ENCODE measurements at places on chromosomes 2 and 18.

DNA sequence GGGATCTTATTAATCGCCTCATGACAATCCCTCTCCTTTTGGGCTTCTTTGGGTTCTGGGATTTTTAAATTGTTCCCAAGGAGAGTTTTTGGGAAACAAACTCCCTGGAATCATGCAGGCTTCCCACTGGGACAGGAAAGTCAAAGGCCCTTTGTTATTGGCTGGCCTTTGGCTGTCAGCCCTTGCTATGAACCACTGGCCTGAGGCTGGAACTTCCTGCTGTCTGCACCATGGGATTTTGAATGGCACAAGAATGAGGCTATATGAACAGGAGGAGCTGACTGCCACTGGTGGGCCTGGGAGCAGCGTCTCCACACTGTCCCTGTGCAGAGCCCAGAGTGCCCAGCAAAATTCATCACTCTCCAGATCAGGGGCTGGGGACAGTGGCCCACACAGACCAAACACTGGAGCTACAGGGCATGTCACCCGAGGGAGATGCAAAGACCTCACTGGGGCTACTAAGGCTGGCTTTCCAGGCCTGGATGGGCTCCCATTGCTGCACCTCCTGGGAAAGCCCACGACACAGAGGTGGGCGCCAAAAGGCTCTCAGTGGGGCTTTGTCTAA is 35.7 kb downstream of the STEAP3 start:
- no peak overlapping the region for H3K4me3 ChIP-seq
- no peaks in the 10 kb centered on the region for H3K27me3 ChIP-seq
- no peak for DNase-seq
- H3K27ac ChIP-seq, result no peak overlapping the region
- H3K36me3 ChIP-seq, result no peaks in the 10 kb centered on the region

DNA sequence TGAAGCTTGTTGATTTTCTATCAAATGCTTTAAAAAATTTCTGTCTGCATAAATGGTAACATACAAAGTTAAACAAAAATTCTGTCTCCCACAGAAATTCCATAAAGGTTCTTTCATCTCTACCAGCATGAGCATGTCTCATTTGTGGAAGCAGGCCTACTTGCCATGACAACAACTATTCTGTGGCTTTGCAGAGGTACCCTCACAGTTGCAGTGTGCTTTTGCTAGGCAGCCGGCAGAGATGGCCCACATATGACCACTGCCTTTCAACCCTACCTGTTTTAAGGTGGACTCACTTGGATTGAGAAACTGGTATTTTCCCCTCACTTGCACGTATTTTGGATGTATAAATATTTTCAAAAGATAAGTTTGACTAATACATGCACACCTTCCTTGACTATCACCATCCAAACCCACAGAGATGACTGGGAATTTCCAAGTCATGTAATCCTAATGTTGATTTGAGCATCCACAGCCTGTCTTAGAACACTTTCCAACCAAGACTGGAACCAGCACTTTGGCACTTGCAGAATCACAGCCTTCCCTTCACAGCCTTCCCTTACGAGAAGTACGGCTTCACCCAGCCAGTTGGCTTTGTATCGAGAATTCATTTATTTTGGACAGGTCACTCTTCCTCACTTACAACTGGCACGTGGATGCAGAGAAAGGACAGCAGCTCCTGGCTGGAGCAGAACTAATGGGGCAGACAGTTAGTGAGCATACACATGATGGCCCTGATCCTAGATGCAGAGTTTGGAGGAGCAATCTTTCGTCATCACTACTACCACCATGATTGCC is 9.3 kb upstream of the FHL2 start:
- H3K4me1 ChIP-seq, result no peaks in the 10 kb centered on the region
- no peak overlapping the region for H3K4me3 ChIP-seq
- H3K27ac ChIP-seq, result no peak overlapping the region
- no peaks in the 10 kb centered on the region for H3K27me3 ChIP-seq

GRCh38 chr2:85504778-85505261 is 34.1 kb upstream of the MAT2A start:
- H3K27me3 ChIP-seq, result no peaks in the 10 kb centered on the region
- H3K36me3 ChIP-seq, result no peaks in the 10 kb centered on the region
- no peak overlapping the region for H3K4me3 ChIP-seq
- no peak overlapping the region for H3K27ac ChIP-seq
- H3K4me1 ChIP-seq, result peaks cover 7% of the 10 kb centered on the region

GRCh38 chr2:46548103-46548486 is 68.7 kb downstream of the TMEM247 start:
- no peak overlapping the region for H3K4me3 ChIP-seq
- H3K36me3 ChIP-seq, result no peaks in the 10 kb centered on the region
- no peak overlapping the region for H3K27ac ChIP-seq
- no peaks in the 10 kb centered on the region for H3K4me1 ChIP-seq
- DNase-seq, result no peak

DNA sequence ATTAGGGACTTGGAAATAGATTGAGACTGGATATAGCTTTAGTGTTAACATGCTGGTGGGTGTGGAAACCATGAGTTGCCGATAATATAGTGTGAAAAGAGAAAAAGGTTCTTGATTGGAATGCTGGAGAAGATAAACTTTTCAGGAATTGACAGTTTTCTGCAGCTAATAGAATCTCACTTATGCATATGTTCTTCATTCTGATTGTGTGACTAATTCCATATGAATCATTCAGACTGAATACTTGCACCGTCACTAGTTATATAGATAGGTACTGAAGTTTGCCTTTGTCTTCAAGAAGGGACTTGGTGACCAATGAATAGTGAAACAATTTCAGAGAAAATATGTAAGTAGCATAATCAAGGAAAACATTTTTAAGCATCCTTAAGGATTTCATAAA is 225.7 kb upstream of the FOSL2 start:
- no peak overlapping the region for H3K27ac ChIP-seq
- no peak for DNase-seq
- H3K36me3 ChIP-seq, result no peaks in the 10 kb centered on the region
- H3K27me3 ChIP-seq, result no peaks in the 10 kb centered on the region
- no peak overlapping the region for H3K4me3 ChIP-seq

DNA sequence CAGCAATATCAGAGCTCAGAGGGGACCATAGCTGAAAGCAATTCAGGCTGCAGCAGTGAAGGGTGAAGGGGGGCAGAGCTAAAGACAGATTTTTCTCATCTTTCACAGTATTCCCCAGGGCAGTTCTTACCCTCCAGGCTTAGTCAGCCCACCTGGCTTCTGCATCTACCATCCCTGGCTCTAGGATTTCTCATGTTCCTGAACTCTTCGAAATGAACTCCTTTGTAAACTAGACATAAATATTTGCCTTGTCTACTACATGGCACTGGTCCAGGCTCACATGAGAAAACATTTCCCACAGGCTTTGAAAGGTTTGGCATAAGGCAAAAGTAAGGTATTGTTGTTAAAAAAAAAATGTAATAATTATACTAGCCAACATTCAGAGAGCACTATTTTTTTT is 23.6 kb upstream of the NEB start:
- no peak overlapping the region for H3K27ac ChIP-seq
- H3K4me1 ChIP-seq, result no peaks in the 10 kb centered on the region
- H3K36me3 ChIP-seq, result no peaks in the 10 kb centered on the region
- DNase-seq, result peak; percentile 14

GRCh38 chr18:9334973-9335696 is 562 bp downstream of the TWSG1 start:
- peaks cover 9% of the 10 kb centered on the region for H3K4me1 ChIP-seq
- no peaks in the 10 kb centered on the region for H3K27me3 ChIP-seq
- H3K27ac ChIP-seq, result peak overlapping the region; percentile 77

DNA sequence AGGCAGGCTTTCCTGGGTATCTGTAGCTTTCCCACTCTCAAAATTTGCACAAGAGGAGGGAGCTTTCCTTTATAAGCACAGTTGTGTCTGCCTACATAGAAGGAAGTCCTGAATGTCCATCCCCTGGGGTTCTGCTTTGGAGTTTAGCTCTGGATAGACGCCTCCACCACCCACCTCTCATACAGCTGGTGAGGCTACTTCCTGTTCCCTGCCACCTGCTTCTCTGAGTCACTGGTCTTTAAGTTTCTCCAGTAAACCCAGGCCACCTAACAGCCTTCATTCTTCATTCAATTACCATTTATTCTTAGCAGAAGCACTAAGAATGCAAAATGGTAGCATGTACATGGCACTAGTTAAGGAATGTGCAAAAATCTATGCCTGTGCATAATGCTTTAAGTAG is 407.8 kb downstream of the CDH2 start:
- H3K4me3 ChIP-seq, result no peak overlapping the region
- no peak overlapping the region for H3K27ac ChIP-seq
- H3K27me3 ChIP-seq, result no peaks in the 10 kb centered on the region

- H3K36me3 ChIP-seq, result no peaks in the 10 kb centered on the region
- H3K4me3 ChIP-seq, result no peak overlapping the region
- no peak for DNase-seq
Observed at GRCh38 chr2:178005756-178006155, 66.8 kb downstream of the PDE11A start.

DNA sequence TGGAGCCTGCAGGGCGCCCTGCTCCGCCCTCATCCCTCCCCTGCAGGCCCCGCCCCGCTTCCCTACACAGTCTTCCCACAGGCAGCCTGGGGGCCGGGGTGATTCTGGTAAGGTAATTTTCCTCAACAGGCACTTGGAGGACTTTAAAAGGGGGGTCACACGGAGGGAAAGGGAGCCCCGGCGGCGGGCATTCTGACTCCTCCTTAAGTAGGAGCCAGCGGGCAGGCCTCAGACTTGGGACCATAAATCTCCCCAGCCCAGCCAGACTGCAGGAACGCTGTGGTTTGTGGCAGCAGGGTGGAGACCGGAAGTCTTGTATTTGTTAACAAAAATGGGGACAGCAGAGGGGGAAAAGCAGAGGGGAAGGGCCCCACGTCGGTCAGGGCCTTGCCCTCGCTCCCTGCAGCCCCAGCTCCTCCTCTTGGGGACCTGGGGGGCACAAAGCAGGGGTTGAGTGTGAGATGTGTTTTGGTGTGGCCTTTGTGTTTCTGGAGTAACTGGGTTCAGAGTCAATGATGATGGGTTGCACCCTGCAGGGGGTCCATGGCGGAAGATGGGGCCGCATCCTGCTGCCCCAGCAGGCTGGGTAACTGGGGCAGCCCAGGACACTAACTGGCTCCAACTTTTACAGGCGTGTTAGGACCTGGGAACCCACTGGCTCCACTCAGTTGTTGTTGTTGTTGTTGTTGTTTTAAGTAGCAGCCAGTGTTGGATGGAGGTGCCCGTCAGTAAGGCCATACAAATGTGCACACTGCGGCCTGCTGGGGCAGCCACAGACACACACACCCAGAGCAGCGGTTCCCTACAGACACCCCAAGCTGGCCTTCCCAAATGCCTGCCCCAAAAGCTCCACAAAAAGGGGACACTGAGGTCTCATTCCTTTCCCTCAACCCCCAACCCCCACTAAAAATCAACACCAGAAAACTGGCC is 27.7 kb downstream of the SMAD7 start:
- H3K4me1 ChIP-seq, result no peaks in the 10 kb centered on the region
- no peak for DNase-seq
- H3K4me3 ChIP-seq, result no peak overlapping the region
- no peaks in the 10 kb centered on the region for H3K27me3 ChIP-seq
- no peak overlapping the region for H3K27ac ChIP-seq
- H3K36me3 ChIP-seq, result no peaks in the 10 kb centered on the region

Data from pancreas (tissue), 10 donors.